ENCODE measurements at places on chromosomes 16 and 17.

DNA sequence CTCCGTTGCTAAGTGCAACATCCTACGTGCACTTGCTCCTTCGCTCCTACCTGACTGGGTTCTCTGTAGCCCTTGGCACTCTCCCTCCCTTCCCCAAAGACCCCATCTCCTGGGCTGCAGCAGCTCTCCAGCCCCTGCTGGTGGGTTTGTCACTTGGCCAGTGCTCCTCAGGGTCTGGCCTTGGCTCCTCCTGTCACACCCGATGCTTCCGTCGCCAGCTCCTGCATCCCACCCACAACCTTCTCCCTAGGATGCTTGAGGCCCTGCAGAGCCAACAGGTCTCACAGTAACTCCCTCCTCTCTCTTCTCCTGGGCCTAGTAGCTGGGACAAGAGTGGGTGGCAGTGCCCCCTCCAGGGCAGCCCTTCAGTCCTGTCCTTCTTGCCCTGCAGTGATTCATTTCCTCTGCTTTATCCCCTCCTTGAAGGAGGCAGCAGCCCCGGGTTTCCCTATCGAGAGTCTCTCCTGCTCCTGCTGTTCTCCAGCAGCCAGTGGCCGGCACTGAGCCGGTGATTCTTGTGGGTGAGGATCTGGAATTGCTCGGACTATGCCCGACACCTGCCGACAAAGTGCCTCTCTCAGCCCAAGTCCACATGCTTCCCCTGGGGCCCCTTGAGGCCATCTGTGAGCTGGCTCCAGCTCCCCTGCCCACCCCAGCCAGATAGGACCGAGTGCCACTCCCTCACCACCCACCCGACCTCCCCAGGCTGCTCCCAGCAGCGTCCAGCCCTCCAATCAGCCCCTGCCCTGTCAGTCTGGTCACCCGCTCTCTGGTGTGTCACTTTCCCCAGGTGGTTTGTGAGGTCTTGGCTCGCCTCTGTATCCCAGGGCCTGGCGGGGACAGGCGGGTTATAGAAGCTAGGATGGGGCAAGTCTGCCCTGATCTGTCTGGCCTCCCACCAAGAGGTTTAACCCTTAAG is 3.8 kb downstream of the LITAFD start:
- DNase-seq, result no peak

DNA sequence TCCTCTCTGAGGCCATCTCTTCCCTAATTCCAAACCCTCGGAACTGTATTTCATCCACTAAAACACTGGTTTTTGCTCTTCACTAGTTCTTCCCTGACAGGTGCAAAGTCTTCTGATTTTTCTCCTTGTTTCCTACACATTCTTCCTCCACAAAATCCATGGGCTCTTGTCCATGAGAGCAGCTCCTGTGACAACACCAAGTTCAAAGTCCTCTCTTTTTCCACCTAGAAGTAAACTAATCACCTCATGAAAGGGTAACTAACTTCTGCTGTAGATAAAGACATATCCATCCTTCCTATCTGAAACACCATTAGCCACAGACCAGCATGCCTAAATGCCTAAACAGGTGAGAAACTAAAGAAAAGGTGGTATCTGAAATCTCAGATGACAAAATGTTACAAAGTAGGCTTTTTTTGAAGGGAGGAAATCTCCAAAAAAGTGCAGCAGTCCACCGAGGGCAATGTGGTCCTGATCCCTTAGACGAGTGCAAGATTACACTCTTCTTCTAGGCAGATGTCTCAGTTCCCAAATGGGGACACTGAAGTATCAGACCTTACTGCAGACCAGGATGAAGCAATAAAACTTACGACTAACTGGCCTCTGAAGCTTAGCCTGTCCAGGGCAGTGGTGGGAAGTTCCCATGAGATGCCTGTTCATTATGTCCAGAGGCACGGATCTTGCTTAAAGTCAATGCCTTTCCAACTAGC is 2.8 kb downstream of the PIP4K2B start:
- no peak for DNase-seq

GRCh38 chr17:17088086-17088485 is 45.8 kb downstream of the MPRIP start:
- DNase-seq, result no peak

GRCh38 chr16:80346111-80346632 is 194.6 kb upstream of the DYNLRB2 start:
- DNase-seq, result no peak

GRCh38 chr16:57127037-57127763 is 34.8 kb downstream of the CPNE2 start:
- no peak for DNase-seq
